ENCODE measurements at places on chromosomes 16 and 17. TPM values are rescaled to one million over a fixed set of nuclear protein-coding genes. Genes with fewer than 3 reads are reported as not detected.
A peak's percentile ranks its signal among the peaks of the same experiment; 100 is the strongest.

DNA sequence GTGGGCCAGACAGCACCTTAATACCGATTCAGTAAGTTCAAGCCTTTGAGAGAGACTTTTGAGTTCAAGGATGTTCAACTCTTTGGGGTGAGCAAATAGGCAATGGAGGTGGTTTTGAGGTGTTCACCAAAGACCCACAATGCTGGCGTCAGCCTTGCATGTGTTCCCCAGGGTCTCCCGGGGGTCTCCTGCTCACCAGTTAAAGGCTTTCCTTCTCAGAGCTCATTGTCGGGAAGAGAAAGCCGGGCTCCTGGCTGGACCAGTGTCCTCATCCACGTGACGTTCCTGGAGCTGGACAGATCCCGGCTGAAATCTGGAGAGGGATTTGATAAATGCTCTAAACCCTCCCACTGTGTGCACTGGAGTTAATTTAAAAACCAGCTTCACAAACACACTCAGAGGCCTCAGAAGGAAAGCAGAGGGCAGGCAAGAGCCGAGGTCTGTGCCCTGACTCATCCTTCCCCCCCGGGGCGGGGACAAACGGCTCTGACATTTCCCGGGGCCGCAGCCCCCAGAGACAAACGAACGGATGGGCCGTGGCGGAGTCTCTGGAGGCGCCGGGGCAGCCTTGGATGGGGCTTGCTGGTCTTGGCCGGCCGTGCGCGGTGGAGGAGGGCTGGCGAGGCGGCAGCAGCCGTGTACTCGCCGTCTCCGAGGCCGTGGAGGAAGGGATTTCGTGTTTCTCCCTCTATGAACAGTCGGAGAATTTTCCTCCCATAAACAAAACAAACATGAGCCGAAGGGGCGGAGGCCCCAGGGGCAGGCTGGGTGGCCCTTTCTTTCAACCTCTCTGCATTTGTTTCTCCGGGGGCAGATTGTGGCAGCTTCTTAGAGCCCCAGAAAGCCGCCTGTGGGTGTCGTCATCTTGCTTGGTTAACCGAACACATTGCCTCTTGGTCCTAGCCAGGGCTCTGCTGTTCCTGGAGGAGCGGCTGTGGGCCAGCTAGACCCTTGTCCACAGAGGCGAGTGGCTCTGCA lies 94.2 kb downstream of the NTN1 start:
- H3K27ac ChIP-seq, result peak overlapping the region; percentile 73
- peak overlapping the region; percentile 51 for H3K4me3 ChIP-seq
- H3K27me3 ChIP-seq, result peaks cover 8% of the 10 kb centered on the region
- DNase-seq, result peak; percentile 37
- H3K36me3 ChIP-seq, result no peaks in the 10 kb centered on the region

GRCh38 chr16:14018851-14019250 lies 52.3 kb upstream of the MRTFB start:
- no peak overlapping the region for H3K4me3 ChIP-seq
- DNase-seq, result no peak
- H3K27ac ChIP-seq, result no peak overlapping the region
- H3K4me1 ChIP-seq, result no peaks in the 10 kb centered on the region
- no peaks in the 10 kb centered on the region for H3K27me3 ChIP-seq

DNA sequence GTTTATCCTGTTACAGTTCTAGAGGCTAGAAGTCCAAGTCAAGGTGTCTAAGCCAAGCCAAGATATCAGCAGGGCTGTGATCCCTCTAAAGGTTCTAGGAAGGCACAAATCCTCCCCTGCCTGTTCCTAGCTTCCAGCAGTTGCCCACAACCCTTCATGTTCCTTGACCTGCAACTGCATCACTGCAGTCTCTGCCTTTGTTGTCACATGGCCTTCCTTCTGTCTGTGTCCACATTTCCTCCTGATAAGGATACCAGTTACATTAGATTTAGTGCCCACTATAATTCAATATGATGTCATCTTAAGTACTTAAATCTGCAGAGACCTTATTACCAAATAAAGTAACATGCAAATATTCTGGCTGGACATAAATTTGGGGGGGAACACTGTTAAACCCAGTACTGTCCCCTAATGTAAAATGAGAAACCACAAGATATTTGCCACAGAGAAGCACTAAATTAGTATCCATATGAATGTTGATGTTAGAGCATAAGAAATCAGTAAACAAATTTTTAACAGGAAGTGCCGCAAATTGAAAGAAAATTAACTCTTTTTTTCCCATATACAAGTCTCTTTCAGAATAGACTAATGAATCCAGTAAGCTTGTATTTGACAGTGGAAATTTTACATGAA lies 4.7 kb downstream of the UQCRC2 start:
- H3K36me3 ChIP-seq, result peaks cover 45% of the 10 kb centered on the region
- no peak for DNase-seq
- H3K27ac ChIP-seq, result no peak overlapping the region

VASN gene
- total RNA-seq, result 1.2 TPM

- no peaks in the 10 kb centered on the region for H3K27me3 ChIP-seq
- no peaks in the 10 kb centered on the region for H3K4me1 ChIP-seq
- no peaks in the 10 kb centered on the region for H3K36me3 ChIP-seq
- no peak overlapping the region for H3K27ac ChIP-seq
- no peak overlapping the region for H3K4me3 ChIP-seq
Observed at GRCh38 chr17:50596191-50597037, 35.9 kb downstream of the CACNA1G start.

GRCh38 chr17:77375917-77376651 lies 235.3 kb downstream of the SEC14L1 start:
- H3K4me1 ChIP-seq, result peaks cover 57% of the 10 kb centered on the region
- H3K4me3 ChIP-seq, result peak overlapping the region; percentile 66
- H3K36me3 ChIP-seq, result no peaks in the 10 kb centered on the region

DNA sequence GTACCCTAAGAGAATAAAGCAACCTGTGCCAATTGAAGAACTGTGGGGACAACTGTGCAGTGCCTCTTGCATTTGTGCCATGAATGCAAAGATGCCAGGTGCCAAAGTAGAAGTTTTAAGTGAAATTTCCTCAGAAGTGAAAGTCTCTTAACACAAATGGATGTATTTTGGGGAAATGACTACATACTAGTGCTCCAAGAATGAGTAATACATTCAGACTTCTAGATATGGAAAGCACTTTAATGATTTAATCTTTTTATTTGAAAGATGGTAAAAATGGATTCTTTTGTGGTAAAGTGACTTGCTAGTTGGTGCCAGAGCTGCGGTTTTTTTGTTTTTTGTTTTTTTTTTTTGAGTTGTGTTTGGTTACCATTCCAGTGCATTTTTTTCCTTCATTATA lies 15.0 kb downstream of the UTP18 start:
- no peaks in the 10 kb centered on the region for H3K27me3 ChIP-seq
- no peak overlapping the region for H3K4me3 ChIP-seq
- no peaks in the 10 kb centered on the region for H3K4me1 ChIP-seq
- H3K27ac ChIP-seq, result no peak overlapping the region

Measured in thymus (tissue), 14 donors.